ENCODE measurements at places on chromosomes 4 and X.

DNA sequence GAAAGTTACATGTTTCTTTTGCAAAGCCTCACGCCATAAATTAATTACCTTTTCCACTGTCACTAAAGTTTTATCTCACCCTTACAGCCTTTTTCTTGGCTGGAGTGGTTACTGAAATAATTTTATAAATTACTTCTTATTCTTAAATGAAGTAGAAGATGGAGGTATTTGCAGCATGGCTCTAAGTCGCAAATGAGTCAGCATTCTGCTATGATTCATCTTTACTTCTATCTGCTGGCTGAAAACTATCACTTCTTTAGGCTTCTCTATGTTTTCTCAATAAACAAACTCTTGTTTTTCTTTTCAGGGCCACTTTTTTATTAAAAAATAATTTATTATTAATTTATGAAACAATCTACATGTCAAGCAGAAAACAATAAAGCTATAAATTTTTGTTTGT, 210.2 kb upstream of the GYPA start:
- DNase-seq, result no peak

GRCh38 chr4:10201381-10202223, 85.0 kb upstream of the WDR1 start:
- DNase-seq, result no peak

- no peak for DNase-seq
Observed at GRCh38 chrX:68930542-68931317, 101.9 kb downstream of the EFNB1 start.

- no peak for DNase-seq
Observed at GRCh38 chr4:7701866-7702649, 237.6 kb downstream of the AFAP1 start.
